ENCODE measurements at places on chromosomes 6 and 20.
A peak's percentile ranks its signal among the peaks of the same experiment; 100 is the strongest.

GRCh38 chr6:10363911-10364310 lies 51.0 kb downstream of the TFAP2A start:
- no peak for DNase-seq

DNA sequence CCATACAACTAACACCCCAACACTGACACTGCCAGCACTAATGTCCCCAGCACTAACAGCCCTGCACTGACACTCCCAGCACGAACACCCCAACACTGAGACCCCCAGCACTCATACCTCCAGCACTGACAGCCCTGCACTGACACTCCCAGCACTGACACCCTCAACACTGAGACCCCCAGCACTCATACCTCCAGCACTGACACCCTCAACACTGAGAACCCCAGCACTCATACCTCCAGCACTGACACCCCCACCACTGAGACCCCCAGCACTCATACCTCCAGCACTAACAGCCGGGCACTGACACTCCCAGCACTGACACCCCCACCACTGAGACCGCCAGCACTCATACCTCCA lies 57.2 kb downstream of the ERMARD start:
- DNase-seq = no peak

- no peak for DNase-seq
Measured at GRCh38 chr6:116229287-116229913, 24.5 kb downstream of the TSPYL4 start.

DNA sequence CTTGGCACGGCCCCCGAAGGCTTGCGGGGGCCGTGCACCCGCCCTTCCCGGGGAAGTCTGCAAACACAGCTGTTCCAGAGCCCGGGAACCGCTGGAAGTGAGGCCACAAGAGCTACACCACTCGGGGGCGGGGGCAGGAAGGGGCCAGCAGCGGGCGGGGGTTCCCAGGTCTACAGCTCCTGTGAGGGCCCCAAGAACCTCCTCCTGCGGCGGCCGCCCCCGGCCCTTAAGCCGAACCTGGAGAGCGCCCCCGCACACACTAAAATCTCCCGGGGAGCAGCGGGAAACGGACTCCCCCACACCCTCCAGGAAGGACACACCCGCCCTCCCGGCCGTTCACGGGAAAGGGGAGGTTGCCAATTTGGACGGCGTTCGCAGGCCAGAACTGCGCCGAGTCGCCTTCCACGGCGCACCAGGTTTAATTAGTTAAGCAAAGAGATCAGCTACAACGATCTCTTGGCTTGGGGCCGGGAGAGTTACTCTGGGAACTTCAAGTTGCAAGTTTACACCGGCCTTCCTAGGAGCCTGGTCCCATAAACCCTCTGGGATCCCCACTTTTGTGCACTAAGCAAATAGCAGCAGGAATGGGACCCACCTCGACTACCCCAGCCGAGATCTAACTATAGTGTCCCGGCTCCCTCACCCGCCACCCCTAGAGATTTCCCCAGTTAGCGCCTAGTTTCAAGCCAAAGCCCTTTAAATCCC lies 1.7 kb downstream of the JAG1 start:
- no peak for DNase-seq

GRCh38 chr20:1388253-1388652 lies 4.6 kb downstream of the FKBP1A start:
- DNase-seq = no peak

DNA sequence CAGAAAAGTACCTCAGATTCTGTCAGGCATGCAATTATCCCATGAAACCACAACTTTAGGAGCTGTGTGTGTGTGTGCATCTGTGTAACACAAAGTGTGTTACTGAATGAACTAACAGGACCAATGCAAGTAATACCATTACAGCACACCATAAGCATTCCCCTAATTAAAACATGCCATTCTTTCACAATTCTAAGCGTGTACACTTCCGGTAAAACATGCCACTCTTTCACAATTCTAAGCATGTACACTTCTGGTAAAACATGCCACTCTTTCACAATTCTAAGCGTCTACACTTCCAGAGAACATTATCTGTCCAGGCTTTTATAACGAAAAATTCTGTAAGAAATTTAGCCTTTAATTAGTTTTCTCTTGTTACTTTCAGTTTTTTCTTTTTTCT lies 238.2 kb downstream of the GMDS start:
- DNase-seq = no peak

DNA sequence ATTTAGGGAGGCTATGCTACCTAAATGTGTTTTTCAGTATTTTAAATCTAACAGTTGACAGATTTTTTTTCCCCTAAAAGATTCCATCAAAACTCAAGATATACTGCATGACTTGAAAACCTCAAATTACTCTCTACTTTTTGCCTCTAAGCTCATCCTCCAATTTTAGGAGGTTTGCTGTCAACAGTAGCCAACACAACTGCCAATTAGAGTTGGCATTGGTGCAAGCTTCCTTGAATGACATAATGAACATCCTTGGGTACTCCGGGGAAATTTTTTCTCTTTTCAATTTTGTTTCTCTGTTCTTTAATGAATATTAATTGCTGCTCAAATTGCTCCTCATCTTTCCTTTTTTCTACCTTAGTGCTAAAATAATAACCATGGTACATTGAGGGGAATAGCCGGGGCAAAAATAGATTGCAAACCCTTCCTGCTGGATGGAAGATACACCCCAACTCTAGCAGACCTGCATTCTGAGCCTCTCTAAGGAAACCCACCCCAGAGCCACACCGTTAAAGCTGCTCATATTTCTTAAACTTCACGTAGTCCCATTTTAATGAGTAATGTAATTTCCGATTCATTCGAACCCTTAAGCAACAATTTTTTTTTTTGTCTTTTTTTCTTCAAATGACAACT lies 34.3 kb downstream of the SLC22A23 start:
- DNase-seq = no peak

DNA sequence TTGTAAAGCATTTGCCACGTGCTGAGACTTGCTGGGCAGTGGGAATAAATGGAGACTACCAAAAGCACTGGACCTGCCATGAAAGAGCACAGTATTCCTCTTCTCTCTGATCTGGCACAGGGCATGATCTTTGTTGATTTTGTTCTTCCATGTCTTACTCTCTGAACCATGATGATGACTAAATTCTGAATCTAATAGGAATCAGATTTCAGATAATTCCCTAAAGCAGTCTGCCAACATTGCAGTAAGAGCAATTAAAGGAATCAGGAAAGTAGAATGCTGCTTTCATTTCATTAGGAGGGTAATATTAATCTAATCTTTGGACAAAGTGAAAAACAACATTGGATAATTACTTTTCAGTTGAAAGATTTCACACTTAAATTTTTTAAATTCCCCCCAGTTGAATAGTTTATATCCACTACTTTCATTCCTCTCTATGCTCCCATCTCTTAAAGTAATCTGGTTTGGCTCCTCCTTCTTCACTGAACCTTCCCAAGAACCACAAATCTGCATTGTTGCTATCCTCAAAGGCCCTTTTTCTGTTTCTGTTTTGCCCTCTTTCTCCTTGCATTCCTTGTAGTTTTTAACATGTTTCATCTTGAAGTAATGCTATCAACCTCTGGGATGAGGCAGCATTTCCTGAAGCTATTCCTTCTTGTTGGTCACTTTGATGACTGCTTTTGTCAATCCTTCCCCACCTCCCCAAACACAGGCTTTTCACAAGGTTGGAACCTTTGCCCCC lies 243.2 kb upstream of the TENT5A start:
- no peak for DNase-seq

DNA sequence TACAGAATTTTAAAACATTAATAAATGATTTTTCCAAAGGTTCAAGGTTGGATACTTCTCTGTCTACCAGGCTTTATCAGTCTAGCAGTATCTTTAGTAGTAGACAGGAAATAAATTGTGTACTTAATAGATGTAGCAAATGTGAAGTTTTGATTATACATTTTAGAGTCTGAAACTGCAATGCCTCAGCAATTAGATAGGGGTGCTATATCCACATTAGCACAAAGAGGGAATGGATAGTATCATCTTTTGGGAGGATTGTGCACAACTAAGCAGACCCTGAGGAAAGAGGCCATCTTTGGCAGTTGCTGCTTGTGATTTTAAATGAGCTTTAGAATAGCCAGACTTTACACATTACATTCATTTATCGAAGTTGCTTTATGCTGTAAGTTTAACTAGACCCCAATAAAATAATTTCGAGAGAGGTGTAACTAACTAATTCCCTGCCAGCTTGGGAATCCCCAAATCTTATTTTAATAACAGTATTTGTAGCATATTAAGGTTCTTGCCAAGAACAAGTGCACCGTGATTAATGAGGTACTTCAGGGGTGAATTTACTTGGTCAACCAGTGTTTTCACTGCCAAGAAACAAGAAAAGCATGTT lies 2.8 kb downstream of the KCNQ5 start:
- DNase-seq = no peak

- DNase-seq = no peak
Measured at GRCh38 chr20:41671143-41671542, 53.0 kb upstream of the CHD6 start.

DNA sequence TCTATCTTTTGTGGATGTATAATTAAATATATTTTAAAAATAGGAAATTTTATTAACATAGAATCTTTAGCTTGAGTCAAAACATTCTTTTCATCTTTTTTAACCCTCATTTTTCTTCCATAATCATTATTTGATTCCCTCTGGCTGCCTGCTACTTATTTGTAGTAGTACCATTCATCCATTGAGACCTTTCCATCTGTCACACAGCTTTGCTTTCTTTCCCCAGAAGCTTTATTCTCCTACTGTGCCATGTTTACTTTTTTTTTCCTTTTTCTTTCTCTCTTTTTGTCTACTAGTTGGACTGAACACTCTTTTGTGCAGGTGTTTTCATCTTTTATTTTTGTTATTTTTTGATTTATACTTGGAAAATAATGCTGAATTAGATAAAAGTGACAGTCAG lies 522.6 kb upstream of the MMS22L start:
- DNase-seq = no peak

- no peak for DNase-seq
Measured at GRCh38 chr6:4093288-4093687, 14.4 kb upstream of the FAM217A start.

DNA sequence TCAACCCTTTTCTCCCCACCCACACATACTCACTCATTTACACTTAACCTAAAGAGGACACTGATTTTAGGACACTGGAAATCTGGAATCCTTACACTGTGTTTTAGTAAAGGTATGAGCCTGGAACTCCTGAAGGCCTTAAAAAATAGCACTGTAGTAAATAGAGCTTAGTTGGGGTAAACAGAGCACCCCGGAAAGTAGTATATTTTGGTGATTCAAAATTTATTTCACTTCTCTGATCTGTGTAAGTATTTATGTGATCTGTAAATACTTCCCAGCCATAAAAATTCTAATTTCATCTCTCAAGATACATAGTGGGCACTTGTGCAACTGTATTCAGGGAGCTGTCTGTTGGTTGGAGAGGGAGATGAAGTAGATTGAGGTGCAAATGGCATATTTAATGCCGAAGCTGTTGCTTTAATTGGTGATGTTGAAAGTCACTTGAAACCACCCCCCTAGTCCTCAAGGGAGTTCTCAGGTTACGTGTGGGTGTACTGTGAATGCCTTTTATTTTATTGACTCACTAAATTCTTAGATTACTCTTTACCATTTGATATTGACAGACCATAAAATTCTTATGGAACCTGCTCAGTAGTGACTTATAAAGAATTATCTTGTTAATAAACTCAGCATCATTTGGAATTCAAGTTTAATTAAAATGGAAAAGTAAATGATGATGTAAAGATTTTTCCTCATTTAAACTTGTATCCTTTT lies 154.9 kb downstream of the SOX4 start:
- no peak for DNase-seq

GRCh38 chr6:169990095-169991030 lies 238.9 kb downstream of the ERMARD start:
- DNase-seq = peak; percentile 64

- DNase-seq = no peak
Measured at GRCh38 chr6:163170294-163170883, 244.1 kb upstream of the QKI start.

DNA sequence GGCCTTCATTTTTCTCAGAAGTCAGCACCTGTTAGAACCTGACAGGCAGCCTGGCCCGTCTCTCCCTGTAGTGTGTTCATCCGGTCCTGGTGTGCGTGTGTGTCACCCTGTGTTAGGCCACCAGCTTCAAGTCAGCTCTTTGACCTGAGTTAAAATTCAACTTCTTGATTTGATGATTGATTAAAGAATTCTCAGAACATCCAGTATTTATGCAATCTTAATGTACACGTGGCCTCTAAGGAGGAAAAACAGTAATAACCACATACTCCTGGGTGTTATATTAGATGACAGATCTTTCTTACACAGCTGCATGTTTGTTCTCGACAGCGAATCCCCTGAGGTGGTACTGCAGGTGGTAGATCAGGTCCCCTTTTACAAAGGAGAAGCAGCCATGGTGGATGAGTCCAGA lies 19.1 kb upstream of the TMEM217 start:
- DNase-seq = no peak

DNA sequence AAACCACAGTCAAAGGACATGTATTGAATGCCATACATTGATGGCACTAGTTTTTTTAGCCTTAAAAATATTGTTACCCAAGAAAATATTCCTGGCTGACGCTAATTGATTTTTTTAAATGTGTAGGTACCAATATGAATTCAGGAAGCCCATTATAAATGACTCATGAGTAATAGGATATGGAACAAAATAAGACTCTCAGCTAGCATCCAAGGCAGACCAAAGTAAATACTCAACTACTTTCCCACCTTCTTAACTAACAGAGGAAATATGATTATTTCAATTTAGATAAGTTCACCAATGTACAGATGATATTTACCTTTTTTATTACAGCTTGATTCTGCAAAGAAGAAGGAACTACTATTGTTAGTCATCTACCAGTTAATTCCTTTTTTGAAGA lies 43.2 kb upstream of the TXNDC5 start:
- DNase-seq = no peak

DNA sequence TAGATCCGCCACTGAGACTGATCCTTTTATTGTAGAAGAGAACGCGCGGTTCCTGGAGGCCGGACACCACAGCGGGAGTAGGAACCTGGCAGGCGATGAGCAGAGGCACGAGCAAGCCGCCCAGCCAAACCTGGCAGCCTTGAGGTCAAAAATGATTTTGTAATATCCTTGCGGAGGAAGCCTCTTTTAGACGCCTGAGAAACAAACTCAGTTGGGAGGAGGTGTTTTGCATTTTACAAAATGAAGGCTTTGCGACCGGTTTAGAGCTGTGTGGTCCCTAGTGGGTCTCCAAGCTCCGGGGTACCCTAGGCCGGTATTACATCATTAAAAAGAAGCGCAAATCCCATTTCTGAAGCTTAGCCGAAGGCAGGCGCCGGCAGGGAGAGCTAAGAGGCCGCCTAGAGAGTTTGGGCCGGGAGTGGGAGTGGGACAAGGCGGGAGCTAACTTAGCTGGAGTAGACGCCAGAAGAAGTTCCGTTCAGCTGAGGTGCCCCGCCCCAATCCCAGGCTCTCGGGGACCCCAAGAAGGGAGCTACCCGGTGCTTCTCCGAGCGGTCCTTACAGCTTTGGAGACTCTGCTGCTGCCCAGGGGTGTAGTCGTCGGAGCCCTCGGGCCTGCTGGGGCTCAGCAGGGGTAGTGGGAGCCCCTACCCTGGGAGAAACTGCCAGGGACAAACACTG lies 1.9 kb upstream of the TBX18 start:
- DNase-seq = no peak

DNA sequence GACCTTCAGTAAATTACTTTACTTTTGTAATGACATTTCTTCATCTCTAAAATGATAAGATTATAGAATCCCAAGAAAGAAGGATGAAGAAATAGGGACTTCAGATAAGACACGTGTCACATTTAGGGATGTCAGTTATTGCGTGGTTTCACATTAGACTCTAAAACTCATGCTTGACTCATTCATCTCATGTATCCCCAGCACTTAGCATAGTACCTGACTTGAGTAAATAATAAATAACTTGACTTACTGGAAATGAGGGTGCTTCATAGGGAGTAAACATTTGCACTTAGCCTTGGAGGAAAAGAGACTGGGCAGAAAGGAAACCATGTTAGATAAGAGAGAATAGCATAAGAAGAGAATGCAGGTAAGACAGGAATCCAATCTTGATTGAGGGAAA lies 37.2 kb downstream of the VTA1 start:
- DNase-seq = no peak
